Cortex of kidney (tissue), 1 donor: ENCODE measurements at places on chromosomes 1 and 21.

DNA sequence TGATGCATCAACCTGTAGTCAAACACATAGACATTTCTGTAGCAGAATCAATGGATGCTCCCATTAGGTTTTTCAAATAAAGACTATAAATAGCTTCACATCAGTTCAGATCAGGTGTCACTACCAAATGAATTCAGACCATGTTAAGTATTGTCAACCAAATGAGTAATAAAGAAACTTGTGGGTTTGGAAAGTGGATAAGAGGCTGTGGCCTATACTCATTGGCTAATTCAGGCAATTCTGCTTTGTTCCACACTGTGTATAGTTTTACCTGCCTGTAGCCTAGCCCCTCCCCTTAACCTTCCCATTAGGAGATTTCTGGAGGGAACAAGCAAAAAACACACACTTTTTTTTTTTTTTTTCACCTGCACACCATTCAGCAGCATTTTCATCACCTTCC is 321.2 kb downstream of the HLX start:
- DNase-seq = no peak

GRCh38 chr21:35378881-35379280 is 329.8 kb upstream of the RUNX1 start:
- DNase-seq = no peak

GRCh38 chr1:26862781-26863684 is at the start of gene SFN:
TSS of gene SFN (plus strand) at chr1:26863149. CDS start at chr1:26863213, 64 bp downstream.
- DNase-seq = no peak

GRCh38 chr1:39908534-39908933 is 6.8 kb upstream of the MYCL start:
- no peak for DNase-seq

GRCh38 chr1:182143825-182144645 is 82.5 kb upstream of the ZNF648 start:
- no peak for DNase-seq

DNA sequence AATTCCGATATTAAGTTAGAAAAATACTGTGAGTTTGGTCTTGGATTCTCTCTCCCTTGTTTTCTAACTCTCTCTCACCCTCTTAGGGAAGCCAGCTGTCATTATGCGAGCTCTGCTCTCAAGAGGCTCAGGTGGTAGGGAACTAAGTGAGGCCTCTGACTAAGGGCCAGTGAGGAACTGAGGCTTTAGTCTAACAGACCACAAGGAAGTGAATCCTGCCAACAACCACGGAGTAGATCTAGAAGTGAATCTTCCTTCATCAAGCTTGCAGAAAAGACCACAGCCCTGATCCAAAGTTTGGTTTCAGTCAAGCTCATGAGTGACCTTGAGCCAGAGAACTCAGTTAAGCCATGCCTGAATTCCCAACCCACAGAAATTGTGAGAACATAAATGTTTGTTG is 180.1 kb upstream of the PRMT6 start:
- no peak for DNase-seq

- no peak for DNase-seq
These were observed 9.4 kb upstream of the KCNC4 start for GRCh38 chr1:110200666-110201065.

DNA sequence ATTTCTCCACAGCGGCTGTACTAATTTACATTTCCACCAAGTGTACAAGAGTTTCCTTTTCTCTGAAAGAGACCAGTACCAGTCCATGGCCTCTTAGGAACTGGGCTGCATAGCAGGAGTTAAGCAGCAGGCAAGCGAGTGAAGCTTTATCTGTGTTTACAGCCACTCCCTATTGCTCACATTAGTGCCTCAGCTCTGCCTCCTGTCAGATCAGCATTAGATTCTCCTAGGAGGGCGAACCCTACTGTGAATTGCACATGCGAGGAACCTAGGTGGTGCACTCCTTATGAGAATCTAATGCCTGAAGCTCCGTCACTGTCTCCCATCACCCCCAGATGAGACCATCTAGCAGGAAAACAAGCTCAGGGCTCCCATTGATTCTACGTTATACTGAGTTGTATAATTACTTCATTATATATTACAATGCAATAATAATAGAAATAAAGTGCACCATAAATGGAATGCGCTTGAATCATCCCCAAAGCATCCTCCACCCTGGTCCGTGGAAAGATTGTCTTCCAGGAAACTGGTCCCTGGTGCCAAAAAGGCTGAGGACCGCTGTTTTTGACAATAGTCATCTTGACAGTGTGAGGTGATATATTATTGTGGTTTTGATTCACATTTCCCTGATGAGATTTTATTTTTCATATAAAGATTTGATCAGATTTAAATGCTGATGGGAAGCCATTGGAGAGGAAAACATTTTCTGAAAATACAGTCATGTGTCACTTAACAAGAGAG is 45.5 kb upstream of the MRPS6 start:
- DNase-seq = no peak

GRCh38 chr1:9628541-9629444 is 22.7 kb upstream of the PIK3CD start:
- no peak for DNase-seq

- DNase-seq = no peak
These were observed 36.5 kb upstream of the TRAPPC10 start for GRCh38 chr21:43975469-43976098.

DNA sequence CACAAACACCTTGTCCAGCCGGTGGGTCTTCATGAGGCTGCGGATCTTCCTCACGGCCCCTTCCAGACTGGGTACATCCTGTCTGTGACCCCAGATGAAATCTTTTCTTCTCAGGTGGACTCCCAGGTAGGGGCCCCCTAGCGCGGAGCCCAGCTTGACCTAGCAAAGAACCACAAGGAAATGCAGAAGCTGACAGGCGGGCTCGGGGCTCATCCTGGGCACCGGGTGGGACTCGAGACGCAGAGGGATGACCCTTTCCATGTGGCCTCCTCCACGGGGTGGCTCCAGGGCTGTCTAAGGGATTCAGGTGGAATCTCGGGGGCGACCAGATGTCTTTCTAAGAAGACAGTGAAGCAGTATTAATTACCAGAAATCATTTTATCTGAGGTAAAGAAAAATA is 17.8 kb downstream of the POFUT2 start:
- DNase-seq = no peak

- no peak for DNase-seq
These were observed 691.4 kb downstream of the ADGRL2 start for GRCh38 chr1:82492159-82492558.

DNA sequence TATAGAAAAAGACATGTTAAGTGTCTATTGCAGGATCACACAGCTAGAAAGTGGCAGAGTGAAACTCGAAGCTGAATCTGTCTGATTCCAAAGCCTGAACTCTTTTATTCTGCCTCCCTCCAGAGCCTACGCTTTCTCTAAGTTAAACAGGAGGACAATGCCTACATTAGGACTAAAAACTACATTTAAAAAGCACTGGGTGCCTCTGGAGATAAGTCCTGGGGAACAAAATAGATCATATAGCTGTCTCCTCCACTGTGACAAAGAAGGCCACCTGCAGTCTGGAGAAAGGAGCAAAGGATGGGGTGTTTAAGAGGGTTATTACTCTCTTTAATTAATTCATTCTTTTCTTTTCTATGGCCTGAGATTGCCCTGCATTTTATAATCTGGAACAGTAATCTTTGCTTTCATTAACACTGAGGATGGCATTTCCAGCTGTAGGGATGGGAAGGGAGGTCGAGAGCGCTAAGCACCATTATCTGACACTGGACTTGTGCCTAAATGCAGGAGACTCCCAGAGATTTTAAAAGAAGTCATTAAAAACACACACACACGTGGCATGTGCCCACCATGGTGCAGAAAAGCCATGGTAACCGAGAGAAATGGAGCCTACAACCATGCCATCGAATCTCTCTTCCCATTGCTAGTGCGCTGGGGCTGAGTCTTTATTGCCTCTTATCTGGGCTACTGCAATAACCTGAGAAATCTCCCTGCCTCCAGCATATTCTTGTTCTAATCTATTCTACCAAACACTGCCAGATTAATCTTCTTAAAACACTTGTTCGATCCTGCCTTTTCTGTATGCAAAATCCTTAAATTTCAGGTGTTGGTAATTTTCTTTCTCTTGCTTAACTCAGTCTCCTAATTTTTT is 92.2 kb downstream of the PLXNA2 start:
- no peak for DNase-seq

- no peak for DNase-seq
These were observed 7.7 kb downstream of the C1orf226 start for GRCh38 chr1:162389021-162389818.

GRCh38 chr1:27934818-27935549 is at the start of gene SMPDL3B:
TSS of gene SMPDL3B (plus strand) at chr1:27935000. CDS start at chr1:27935184, 184 bp downstream.
- no peak for DNase-seq

DNA sequence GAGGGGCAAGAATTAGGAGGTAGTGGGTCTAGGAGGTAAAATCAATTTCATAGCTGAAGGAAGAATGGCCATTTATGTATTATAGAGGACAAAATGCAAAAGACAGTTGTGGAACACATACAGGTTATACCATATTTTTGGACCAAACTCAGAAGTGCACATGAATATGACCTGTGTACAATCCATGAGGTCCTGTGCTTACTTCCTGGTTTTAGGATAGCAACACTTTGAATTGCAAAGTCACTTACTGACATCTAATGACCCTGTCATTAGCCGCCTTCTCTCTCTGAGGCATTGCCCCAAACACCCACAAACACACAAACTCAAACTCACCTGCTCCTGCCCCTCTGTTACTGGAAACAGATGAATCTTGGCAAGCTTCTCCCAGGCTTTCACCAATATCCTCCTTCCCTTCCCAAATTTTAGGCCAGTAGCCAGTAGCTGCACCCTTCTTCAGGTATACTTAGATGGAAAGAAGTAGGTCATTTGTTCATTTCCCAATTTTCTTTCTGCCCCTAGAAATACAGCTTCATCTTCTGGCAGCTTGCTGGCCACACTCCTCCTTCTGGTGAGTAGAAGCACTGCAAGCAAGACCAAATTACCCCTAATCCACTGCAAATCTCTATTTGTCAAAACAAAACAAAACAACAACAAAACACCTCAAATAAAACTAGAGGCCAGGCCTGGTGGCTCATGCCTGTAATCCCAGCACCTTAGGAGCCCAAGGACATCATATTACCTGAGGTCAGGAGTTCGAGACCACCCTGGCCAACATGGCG is 13.7 kb upstream of the RPL5 start:
- DNase-seq = no peak

GRCh38 chr1:155649676-155650075 is 38.9 kb downstream of the YY1AP1 start:
- DNase-seq = no peak

GRCh38 chr1:180765151-180765550 is 133.3 kb downstream of the XPR1 start:
- no peak for DNase-seq

- no peak for DNase-seq
These were observed 26.9 kb downstream of the SORT1 start for GRCh38 chr1:109370712-109371340.

DNA sequence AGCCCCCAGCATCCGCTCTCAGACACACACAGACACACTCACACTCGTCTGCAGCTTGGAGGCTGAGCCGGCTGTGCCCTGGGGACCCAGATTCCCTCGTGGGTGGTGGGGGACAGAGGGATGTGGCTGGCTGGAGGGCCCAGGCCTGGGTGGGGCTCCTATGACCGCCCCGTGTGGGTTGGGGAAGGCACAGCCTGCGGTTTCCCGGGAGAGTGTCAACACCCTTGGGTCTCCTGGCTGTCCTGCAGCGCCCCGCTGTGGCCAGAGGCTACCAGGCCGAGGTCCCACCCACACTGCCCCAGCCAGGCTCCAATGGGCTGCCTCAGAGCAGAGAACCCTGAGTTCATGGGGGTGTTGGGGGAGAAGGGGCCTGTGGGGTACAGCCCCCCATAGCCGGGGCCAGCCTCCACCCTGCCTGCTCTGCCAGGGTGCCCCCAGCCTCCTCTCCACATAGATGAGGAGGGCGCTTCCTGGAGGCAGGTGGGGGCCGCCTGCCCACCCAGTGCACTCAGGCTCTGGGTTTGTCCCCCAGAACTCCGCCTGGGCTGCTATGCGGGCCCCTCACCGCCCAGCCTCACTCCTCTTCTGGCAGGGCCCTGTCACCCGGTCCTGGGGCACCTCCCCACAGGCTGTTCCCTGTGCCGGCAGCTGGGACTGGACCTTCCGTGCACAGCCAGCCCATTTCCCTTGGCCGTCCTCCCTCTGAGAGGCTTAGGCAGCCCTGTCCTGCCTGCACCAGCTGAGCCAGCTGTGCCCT is at the start of gene TTC34:
TTC34 (minus strand) TSS at position 159 of the 757 bp plus-strand sequence. CDS start 866 bp downstream, outside the sequence.
- no peak for DNase-seq

- no peak for DNase-seq
These were observed 1171.4 kb upstream of the ADGRL2 start for GRCh38 chr1:80629304-80629837.

DNA sequence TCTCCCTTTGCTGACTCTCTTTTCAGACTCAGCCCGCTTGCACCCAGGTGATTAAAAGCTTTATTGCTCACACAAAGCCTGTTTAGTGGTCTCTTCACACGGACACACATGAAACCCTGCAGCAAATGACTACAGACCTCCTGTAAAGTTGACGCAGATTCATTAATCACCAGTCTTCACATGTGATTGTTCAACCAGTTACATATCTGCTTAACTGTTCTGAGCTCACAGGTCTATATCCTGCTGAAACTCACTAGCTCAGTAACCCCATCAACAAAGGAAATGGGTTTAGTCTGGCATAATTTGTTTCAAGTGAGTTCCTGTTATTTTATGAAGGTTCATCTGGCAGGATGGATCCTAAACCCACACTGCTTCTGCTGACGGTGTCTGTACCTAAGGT is 68.4 kb upstream of the GJA8 start:
- DNase-seq = no peak

DNA sequence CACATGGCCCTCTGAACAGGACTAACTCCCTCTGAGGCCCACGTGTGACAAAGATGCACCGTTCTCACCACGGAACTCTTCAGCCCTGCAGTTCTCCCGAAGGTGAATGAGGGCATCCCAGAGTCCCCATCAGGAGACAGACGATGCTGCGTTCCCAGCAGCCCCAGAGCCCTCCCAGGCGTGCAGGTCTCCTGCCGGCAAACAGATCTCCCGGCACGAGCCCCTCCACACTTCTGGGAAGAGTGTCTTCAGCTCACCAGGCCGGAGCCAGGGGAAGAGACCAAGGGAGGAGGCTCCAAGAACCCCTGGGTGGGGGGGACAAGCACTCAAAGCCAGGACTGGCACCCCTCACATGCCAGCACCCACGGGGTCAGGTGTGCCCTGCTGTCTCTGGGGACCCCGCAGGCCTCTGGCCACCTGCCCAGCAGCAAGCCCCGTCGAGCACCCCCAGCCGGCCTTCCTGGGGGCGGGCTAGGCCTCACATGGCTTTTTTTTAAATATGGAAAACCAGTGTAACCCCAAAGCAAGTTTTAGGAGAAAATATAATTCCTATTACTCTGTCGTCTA is 45.1 kb upstream of the TRAPPC10 start:
- no peak for DNase-seq

DNA sequence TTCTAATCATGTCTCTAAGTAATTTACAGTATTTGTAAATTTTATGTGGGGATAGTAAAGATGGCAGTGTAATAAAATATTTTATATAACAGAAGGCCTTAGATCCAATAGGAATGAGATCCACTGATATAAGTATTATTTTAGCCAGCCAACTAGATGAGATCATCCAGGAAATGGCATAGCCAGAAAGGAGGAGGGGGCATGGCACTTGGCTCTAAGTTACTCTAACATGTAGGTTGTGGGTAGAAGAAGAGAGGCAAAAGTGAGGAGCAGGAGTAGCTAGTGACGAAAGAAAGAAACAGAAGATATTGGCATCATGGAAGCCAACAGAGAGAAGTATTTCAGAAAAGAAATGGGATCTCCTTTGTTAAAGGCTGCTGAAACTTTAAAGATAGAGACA is 426.1 kb downstream of the PTPRC start:
- no peak for DNase-seq

- DNase-seq = no peak
These were observed 190.0 kb upstream of the SAMSN1 start for GRCh38 chr21:14736162-14736561.

- DNase-seq = no peak
These were observed 30.4 kb downstream of the TMEM63A start for GRCh38 chr1:225851805-225852204.
